ENCODE measurements at places on chromosomes 12 and 14. TPM values are rescaled to one million over a fixed set of nuclear protein-coding genes. Genes with fewer than 3 reads are reported as not detected.

The CCDC196 gene
- polyA plus RNA-seq, result not detected

DNA sequence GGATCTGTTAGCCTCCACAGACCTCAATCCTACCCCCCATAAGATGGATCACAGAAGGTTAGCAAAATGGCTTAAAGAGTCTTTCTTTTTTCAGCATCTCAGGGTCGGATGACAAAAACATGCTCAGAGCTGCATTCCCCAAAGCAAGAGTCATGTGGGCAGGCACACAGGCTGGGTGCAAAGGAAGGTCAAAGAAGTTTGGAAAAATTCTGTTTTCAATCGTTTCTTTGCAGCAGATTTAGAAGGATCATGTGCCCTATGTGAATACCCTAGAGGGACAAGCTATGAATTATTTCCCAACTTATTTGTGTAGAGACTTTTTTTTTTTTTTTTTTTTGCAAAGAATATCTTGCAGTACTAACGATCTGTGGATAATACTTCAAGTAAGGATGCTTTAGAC lies 845.4 kb downstream of the VRK1 start:
- DNase-seq, result no peak

GRCh38 chr12:89073027-89073398 lies 279.3 kb downstream of the DUSP6 start:
- DNase-seq, result no peak

GRCh38 chr12:4160314-4161040 lies 113.1 kb upstream of the CCND2 start:
- no peak for DNase-seq

DNA sequence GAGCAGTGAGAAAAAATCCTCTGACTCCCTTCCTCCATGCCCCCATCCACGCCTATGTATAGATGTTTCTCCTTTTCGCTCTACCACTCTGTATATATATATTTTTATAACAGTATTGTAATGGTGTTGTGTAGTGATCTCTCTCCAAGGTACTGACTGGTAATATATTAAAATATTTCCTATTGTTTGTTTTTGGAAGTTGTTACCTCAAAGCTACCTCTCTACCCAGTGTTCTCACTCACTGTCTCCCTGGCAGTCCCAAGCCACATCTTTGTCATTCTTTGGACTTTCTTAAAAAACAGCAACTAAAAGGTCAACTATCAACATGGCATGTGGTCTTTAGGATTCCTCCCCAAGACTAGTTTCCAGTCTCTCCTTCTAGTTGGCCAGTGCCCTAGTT lies 15.7 kb upstream of the RMST start:
- DNase-seq, result no peak

The TFCP2 gene
- 57.6 TPM for polyA plus RNA-seq
